ENCODE measurements at places on chromosomes 3 and 15.

GRCh38 chr15:42344763-42345162, 14.5 kb upstream of the CAPN3 start:
- no peak for DNase-seq
- H3K27me3 ChIP-seq = no peaks in the 10 kb centered on the region
- H3K4me1 ChIP-seq = no peaks in the 10 kb centered on the region
- peaks cover 5% of the 10 kb centered on the region for H3K36me3 ChIP-seq
- H3K4me3 ChIP-seq = no peak overlapping the region
- no peak overlapping the region for H3K27ac ChIP-seq

GRCh38 chr15:67548862-67549651, 6.6 kb downstream of the MAP2K5 start:
- no peaks in the 10 kb centered on the region for H3K27me3 ChIP-seq
- H3K36me3 ChIP-seq = no peaks in the 10 kb centered on the region
- no peak overlapping the region for H3K27ac ChIP-seq
- DNase-seq = no peak
- H3K4me1 ChIP-seq = no peaks in the 10 kb centered on the region

- H3K4me3 ChIP-seq = no peak overlapping the region
- H3K27me3 ChIP-seq = no peaks in the 10 kb centered on the region
- no peaks in the 10 kb centered on the region for H3K36me3 ChIP-seq
Measured at GRCh38 chr3:144237351-144237750, 265.7 kb downstream of the DIPK2A start.

DNA sequence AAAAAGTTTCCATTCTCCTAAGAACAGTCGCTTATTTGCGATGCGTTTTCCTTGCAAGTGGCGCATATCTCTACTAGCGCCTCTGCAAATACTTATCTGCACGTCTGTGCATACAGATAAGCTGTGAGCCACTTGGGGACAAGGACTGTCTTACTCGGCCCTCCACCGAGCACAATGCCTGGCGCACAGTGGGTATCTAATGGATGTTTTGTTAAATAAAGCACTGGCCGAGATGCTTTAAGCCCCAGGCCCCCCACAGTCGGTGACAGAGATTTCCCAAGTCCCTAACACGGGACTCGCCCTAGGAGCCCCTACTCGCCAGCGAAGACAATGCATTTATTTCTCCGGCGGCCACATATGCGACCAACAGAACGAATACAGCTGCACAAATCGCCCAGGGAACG, 503 bp downstream of the HLTF start:
- peak overlapping the region; percentile 54 for H3K4me3 ChIP-seq
- H3K27me3 ChIP-seq = no peaks in the 10 kb centered on the region
- no peaks in the 10 kb centered on the region for H3K36me3 ChIP-seq
- no peaks in the 10 kb centered on the region for H3K4me1 ChIP-seq
- no peak for DNase-seq

DNA sequence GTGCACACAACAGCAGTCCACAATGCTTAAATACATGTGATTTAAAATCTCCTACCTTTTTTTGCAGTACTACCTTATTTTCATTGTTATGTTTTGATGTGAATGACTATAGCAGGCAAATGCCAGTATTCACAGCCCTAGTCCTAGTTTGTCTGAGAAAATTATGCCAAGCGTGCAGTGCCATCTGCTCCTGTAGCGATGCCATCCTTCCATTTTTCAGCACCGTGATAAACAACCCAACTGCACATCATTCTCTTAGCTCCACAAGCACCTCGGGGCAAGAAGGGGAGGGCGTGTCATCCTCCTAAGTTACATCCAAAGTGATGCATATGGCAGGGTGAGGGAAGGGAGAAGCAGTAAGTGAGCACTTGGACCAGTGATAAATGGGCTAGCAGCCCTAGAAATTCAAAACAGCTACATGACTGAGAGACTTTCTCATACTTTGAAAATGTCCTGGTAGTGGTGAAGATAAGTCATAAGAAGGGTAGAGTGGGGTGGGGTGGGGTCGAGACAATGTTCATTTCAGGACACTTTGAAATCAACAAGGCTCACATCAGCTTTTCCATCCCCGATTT, 198.8 kb downstream of the LSAMP start:
- H3K4me3 ChIP-seq = no peak overlapping the region
- no peak overlapping the region for H3K27ac ChIP-seq
- no peaks in the 10 kb centered on the region for H3K36me3 ChIP-seq
- H3K4me1 ChIP-seq = no peaks in the 10 kb centered on the region
- DNase-seq = no peak
- H3K27me3 ChIP-seq = no peaks in the 10 kb centered on the region

GRCh38 chr3:69724722-69725435, 14.4 kb upstream of the MITF start:
- no peaks in the 10 kb centered on the region for H3K27me3 ChIP-seq
- DNase-seq = no peak
- no peaks in the 10 kb centered on the region for H3K36me3 ChIP-seq

- no peak overlapping the region for H3K27ac ChIP-seq
- no peak overlapping the region for H3K4me3 ChIP-seq
- no peaks in the 10 kb centered on the region for H3K36me3 ChIP-seq
- DNase-seq = no peak
- H3K4me1 ChIP-seq = no peaks in the 10 kb centered on the region
Measured at GRCh38 chr3:108114423-108115065, 23.7 kb upstream of the CD47 start.

All from aorta (tissue), 5 donors.